Natural killer cell (primary cell): ENCODE measurements at places on chromosomes 1 and 21.

- peak; percentile 74 for DNase-seq
Measured at GRCh38 chr21:33265664-33266049, 510 bp upstream of the IL10RB start.

- no peak for DNase-seq
Measured at GRCh38 chr1:115313182-115313581, 24.9 kb downstream of the NGF start.

GRCh38 chr1:244381878-244382565 lies 69.7 kb downstream of the ADSS2 start:
- no peak for DNase-seq

GRCh38 chr1:232382671-232383070 lies 247.3 kb downstream of the SIPA1L2 start:
- no peak for DNase-seq

GRCh38 chr1:241591317-241591716 lies 48.9 kb downstream of the CHML start:
- DNase-seq: no peak

DNA sequence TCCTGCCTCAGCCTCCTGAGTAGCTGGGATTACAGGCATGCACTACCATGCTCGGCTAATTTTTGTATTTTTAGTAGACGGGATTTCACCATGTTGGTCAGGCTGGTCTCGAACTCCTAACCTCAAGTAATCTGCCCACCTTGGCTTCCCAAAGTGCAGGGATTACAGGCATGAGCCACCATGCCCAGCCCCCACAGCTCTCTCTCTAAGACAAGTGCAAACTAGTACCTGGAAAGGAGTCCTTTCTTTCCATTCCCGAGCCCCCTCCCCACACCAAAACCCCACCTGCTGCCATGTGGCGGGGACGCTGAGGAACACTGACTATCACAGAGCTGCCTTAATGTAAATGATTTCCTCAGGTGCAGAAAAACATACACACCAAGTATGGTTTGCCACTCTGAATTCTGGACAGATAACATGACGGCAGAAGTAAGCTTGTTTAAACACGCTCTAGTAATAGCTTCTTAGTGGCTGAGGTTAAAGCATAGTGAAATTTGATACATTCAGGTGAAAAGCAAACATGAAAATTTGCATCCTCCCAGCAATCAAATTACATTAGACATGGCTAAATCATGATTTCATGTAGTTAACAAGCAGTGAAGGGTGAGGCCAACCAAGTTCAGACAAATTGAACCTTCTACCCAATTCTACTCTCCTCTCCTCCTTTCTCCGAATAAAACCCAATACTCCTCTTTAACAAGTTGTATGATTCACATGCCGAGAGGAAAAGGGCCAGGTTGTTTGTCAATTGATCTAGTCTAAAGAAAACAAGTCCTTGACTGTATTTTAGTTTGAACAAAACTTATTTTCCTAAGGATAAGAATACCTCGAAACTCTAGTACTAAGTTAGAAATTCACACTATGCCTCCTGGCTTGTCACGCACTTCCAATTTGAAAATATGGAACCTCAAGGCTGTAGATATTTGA lies 19.8 kb downstream of the ERRFI1 start:
- DNase-seq: no peak

- DNase-seq: no peak
Measured at GRCh38 chr1:225866061-225866837, 15.9 kb downstream of the TMEM63A start.

- no peak for DNase-seq
Measured at GRCh38 chr1:226816576-226816975, 53.8 kb upstream of the PSEN2 start.

DNA sequence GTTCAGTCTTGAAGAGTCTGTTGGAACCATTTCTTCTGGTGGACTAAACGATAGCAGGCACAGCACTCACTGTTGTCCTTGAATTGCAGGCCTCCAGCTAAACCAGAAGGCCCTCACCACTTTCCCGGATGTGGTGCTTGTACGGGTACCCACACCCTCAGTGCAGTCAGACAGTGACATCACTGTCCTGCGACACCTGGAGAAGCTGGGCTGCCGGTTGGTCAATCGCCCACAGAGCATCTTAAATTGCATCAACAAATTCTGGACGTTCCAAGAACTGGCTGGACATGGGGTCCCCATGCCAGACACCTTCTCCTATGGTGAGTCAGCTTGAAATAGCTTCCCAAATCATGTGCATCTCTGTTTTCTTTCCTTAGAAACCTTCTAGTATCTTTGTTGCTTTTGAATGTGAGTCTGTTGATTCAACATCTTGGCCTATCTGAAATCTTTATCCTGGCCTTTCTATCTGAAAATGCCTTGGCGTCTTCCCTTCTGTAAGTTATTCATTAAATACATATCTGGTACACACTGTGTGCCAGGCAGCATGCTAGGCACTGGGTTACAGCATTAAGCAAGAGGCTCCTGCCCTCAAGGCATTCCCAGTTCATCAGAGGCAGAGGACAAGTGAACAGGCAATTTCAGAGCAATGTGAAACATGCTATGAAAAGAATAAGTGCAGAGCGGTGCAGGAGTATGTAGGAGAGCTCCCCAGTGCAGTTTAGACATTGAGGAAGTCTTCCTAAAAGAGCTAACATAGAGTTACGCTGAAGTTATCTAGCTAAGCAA lies 18.9 kb downstream of the RIMKLA start:
- DNase-seq: no peak

DNA sequence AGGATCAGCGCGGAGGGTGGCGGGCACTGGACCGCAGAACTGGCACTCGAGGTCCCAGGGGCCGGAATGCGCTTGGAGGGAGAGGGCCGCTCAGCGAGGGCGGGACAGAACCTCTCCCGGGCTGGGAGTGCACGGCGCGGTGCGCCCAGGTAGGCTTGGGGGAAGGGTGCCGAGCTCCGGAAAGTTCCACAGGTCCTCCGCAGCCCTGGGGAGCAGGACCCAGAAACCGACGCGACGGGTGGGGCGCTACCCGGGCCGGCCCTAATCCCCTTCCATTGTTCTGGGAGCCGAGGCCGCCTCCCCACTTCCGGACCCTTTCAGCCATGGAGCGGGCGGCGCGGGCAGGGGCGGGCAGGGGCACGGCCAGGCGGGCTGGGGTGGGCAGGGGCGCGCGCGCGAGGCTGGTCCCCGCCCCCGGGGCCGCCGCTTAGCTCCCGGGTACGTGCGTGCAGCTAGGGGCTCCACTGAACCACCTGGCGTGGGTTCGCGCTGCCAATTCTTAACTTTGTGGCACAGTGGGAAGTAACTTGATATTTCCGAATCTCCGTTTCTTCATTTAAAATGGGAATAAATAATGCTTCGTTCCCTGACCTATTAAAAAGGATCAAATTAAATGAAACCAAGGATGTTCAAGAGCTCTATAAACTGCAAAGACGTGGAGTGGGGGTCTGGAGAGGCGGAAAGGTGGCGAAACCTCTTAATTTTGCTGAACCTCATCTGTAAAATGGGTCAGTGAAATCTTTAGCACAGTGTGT lies 20.7 kb downstream of the LGR6 start:
- DNase-seq: no peak

GRCh38 chr1:185159966-185160365 lies 3.0 kb downstream of the SWT1 start:
- no peak for DNase-seq

DNA sequence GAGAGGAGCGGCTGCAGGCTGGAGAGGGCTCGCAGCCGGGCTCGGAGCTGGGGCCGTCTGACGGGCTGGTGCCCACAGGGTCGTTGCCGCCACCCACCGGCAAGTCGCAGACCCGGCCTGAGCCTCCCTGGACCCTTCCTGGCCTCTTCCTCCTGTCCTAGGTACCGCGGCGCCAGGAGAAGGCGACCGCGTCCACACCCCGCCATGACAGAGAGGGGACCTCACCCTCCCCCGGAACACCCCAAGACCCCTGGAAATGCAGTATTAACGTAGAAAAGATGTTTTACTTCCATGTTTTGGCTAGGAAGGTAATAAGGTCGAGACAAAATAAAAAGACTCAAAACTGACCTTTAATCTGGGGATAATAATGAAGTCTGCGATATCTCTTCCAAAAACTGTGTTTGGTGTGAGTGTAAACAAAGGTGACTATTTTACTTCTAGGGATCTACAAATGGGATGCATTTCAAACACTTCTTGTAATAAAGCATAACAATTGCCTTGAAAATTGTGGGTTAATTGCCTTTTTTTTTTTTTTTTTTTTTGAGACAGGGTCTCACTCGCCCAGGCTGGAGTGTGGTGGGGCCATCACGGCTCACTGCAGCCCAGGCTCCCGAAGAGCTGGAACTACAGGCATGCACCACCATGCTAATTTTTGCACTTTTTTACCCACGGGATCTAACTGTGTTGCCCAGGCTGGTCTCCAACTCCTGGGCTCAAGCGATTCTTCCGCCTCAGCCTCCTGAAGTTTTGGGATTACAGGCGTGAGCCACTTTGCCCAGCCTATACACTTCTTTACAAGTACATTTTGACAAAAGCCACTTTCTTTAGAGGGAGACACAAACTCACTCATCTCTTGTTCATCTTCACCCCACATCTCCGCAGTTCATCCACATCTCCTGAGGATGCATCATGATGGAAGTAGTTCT lies 838 bp upstream of the RSRP1 start:
- DNase-seq: no peak

- no peak for DNase-seq
Measured at GRCh38 chr21:45126204-45126626, 51.8 kb downstream of the ADARB1 start.

DNA sequence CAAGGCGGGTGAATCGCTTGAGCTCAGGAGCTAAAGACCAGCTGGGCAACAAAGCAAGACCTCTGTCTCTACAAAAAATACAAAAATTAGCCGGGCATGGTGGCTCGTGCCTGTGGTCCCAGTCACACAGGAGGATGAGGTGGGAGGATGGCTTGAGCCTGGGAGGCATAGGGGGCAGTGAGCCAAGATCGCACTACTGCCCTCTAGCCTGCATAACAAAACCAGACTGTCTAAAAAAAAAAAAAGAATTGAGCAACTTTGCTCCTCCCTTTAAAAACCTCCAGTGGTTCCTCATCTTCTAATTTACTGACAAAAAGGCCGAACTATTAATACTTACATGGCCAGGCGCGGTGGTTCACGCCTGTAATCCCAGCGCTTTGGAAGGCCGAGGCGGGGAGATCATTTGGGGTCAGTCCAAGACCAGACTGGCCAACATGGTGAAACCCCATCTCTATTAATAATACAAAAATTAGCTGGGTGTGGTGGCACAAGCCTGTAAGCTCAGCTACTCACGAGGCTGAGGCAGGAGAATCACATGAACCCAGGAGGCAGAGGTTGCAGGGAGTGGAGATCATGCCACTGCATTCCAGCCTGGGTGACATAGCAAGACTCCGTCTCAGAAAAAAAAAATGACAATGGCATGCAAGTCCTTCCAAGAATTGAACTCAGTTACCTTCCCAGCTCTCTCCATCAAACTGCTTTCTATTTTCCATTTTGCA lies 4.4 kb downstream of the ACBD3 start:
- no peak for DNase-seq

DNA sequence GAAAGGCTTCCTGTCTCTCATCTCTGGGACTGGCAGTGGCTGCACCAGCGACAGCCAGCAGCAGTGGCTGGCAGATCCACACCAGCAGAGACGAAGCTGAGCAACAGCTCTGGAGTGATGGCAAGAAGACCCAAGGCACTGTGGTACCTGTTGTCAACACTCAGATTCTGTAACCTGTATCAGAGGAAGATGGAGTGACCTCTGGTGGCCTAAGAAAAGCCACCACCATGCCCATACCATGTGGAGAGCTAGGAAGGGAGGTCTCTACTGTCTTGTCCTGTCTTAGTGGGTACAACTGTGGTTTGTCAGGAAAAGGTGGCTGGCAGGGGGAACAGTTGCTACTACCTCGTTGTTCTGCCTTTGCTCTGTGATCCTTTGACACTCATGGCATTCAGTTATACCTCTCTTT lies 22.5 kb upstream of the RHBDL2 start:
- DNase-seq: no peak

- no peak for DNase-seq
Measured at GRCh38 chr21:26788790-26789189, 56.4 kb downstream of the ADAMTS1 start.

DNA sequence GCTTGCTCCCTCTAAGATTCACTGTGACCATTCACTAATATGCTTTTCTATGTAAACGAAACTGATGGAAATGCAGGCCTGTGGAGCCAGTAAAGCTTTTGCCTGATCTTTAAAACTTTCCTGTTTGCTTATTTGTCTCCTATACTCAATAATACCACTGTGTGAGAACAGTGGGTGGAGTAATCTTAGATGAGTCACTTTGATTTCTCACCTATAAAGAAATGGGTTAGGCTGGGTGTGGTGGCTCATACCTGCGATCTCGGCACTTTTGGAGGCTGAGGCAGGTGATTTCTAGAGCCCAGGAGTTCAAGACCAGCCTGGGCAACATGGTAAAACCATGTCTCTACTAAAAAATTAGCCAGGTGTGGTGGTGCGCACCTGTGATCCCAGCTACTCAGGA lies 70.8 kb downstream of the RWDD3 start:
- DNase-seq: no peak

DNA sequence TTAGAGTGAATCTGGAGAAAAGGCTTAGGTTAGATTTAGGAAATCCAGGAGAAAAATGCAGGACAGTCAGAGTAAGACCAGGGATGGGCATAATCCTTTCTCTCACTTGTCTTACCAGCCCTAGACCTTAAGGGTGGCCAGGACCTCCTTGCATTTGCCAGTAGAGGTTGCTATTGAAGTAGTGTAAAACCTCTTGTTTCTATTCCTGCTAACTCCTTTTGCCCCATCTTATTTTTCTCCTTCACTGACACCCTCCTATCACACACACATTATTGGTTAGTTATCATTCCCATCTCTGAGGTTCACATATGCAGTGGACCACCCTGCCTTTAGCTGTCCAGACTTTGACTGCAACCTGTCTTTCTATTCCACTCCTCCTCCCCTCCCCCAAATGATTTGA lies 75.0 kb upstream of the MACF1 start:
- DNase-seq: no peak

DNA sequence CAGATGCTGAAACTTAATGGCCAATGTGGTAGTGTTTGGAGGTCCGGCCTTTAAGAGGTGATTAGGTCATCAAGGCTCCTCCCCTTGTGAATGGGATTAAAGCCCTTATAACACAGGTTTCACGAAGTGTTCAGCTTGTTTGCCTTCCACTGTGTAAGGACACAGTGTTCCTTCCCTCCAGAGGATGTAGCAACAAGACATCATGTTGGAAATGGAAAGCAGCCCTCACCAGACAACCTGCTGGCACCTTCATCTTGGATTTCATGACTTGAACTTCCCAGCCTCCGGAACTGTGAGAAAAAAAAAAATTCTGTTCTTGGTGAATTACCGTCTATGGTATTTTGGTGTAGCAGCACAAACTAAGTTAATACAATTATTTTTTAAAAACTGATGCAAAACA lies 613.8 kb downstream of the KIF26B start:
- no peak for DNase-seq

- no peak for DNase-seq
Measured at GRCh38 chr1:152880316-152880715, 2.2 kb downstream of the SMCP start.

GRCh38 chr1:115429241-115429640 lies 91.2 kb upstream of the NGF start:
- DNase-seq: no peak

- DNase-seq: no peak
Measured at GRCh38 chr1:203145321-203146041, 18.0 kb downstream of the ADORA1 start.
